ENCODE measurements at places on chromosomes 7 and 10.

GRCh38 chr7:49848211-49848841 lies 74.9 kb downstream of the VWC2 start:
- no peak for DNase-seq

GRCh38 chr7:44624318-44624717 lies 17.9 kb downstream of the OGDH start:
- no peak for DNase-seq

- DNase-seq: no peak
Measured at GRCh38 chr7:96300502-96300901, 21.4 kb downstream of the SLC25A13 start.

- DNase-seq: peak; percentile 77
Measured at GRCh38 chr10:3783316-3783681, 1.7 kb downstream of the KLF6 start.

- no peak for DNase-seq
Measured at GRCh38 chr10:71209352-71209715, 3.0 kb upstream of the UNC5B start.

DNA sequence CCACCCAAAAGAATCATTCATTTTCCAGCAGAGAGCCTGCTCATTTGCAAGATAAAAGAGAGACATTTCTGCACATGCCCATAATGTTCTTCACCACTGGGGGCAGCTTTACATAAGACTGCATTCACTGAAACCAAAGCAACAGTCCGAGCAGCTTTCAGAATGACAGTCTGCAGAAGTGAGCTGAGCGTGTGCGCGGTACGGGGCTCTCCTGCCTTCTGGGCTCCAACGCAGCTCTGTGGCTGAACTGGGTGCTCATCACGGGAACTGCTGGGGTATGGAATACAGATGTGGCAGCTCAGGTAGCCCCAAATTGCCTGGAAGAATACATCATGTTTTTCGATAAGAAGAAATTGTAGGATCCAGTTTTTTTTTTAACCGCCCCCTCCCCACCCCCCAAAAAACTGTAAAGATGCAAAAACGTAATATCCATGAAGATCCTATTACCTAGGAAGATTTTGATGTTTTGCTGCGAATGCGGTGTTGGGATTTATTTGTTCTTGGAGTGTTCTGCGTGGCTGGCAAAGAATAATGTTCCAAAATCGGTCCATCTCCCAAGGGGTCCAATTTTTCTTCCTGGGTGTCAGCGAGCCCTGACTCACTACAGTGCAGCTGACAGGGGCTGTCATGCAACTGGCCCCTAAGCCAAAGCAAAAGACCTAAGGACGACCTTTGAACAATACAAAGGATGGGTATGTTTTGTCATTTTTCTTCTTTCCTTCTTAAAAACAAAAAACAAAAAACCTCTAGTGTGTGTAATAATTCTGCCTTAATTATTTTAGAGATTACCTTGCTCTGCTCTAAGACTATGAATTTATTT lies at the start of gene LRRTM3:
Gene LRRTM3, plus strand, starts transcription at position 141 of the 820 bp plus-strand sequence.
- peak; percentile 1 for DNase-seq

GRCh38 chr10:103192451-103193106 lies 493 bp downstream of the NT5C2 start:
- peak; percentile 64 for DNase-seq

GRCh38 chr7:158446706-158447105 lies 140.9 kb downstream of the PTPRN2 start:
- no peak for DNase-seq

DNA sequence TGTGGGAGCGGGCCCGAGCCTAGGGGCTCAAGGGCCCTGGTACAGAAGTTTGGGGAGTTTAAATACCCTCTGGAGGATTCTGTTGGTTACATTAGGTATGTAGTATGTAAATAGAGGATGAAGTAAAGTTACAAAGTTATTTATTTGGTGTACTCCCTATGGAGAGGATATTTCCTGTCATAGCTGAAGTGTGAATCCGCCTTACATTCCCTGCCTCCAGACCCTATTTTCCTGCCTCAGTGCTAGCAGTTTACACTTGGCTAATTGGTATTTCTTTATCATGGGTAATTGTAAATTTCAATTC lies 60.6 kb upstream of the KLF14 start:
- no peak for DNase-seq

DNA sequence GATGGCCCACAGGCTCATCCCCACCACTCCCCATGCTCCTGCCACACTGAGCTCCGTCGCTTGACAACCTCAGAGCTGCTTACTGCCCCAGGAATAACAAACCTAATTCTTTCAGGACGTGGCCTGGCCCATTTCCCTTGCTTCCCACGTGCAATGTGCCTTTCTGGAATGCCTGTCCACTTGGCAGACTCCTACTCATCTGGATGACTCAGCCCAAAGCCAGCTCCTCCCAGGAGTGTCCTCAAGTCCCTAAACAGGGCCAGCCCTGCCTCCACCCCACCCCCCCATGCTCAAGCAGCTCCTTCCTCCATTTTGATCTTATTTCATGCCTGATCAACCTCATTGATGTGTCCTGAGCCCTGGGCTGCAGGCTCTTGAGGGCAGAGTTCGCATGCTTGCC lies 164.9 kb upstream of the RNF32 start:
- no peak for DNase-seq

- no peak for DNase-seq
Measured at GRCh38 chr10:112208997-112209396, 25.4 kb upstream of the GPAM start.

- no peak for DNase-seq
Measured at GRCh38 chr10:132886211-132887099, 55.9 kb downstream of the CFAP46 start.

DNA sequence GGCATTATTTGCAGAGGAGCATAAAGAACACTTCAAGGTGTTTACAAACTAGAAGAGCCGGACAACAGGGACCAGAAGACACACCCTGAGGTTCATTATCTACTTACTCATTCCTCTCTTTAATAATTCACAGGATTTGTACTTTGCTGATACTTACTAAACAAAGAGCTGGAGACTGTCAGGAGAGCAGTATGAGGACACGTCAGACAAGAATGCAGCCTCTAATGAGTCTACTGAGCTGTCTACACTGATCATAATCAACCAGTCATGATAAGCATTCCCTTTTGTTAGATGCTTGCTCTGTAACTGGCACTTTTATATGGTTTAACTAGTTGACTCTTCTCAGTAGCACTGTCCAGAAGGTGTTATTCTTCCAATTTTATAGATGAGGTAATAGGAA lies 243.3 kb upstream of the CDC14C start:
- DNase-seq: no peak

- DNase-seq: peak; percentile 8
Measured at GRCh38 chr10:8229153-8229552, 174.7 kb downstream of the GATA3 start.

DNA sequence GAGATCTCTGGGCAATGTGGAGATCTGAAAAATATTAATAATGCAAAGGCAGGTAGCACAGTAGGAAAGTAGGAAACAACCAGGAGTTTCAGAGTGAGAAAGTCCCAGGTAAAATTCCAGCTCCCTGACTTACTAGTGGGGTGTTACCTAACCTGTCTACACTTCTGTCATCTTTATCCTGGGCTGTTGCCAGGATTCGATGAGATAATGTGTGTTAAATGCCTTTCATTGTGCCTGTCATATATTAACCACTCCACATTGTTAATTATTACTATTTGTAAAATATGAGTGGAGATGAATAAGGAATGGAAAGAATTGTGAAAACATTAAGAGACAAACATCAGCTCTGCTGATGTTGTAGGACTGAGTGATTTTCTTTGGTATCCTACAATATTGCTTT lies 50.0 kb upstream of the FRMD4A start:
- no peak for DNase-seq
